ENCODE measurements at places on chromosomes 4 and X.

DNA sequence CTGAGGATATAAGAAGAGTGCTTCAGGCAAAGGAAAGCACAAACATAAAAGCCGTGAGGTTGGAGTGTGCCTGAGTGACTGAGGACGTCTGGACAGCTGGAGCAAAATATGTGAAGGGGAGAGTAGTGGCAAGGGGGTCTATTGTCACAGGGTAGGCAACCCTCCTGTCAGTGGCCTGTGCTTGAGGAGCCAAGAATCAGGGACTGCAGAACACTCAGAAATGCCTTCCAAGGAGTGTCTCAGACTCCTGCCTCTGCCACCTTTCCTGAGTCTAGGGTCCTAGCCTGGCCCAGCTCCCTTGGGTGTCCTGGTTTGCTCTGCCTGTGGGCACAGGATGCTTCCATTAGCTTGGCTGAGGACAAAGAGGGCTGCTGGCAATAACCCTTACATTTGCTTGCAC is 152.5 kb upstream of the PJA1 start:
- DNase-seq = no peak

GRCh38 chr4:99054428-99054994 is 34.1 kb downstream of the ADH5 start:
- no peak for DNase-seq

DNA sequence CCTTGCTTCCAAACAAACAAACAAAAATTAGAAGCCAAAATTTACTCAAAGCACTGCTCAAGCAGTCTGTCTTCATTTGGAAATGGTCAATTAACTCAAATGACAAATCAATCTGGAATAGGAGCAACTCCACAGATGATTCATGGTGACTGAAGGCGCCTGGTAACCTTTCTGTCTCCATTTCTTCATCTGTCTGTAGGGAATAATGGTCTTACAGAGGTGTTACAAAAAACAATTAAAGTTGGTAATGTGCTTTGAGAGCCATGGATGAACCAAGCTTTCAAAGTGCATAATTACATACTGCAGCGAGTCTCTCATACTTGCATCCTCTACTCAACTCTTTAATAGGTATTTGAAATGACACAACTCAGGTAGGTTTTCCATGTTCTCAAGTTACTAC is 38.3 kb upstream of the STAG2 start:
- DNase-seq = no peak

GRCh38 chr4:106208481-106209460 is 107.2 kb downstream of the TBCK start:
- DNase-seq = no peak

- DNase-seq = no peak
These were observed 278.6 kb downstream of the ADGRA3 start for GRCh38 chr4:22237155-22237751.

DNA sequence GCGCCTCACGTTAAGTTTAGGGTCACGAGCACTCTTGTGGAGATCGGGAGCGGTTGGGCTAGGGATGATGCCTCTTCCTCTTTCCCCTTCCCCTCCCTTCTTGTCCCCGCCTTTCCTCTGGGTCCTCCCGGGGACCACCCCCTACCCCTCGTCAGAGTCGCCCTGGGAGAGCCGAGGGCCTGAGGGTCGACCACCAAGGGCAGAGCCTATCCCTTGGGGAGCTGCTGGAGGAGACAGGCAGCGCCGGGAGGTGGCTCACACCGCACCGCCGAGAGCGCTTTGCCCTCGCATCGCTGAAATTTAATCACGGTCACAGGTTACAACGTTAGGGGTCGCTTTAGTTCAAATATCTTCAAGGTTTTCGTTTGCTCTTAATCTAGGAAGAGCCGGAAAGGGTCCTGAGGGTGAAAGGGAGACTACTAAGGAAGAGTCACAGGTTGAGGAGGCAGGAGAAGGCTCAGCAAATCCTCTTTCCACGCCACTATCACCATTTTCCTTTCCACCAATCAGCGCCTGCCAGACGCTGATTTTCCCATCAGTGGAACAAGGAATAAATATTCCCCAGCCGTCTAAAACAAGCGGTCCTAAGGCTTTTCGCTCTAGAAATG is 528 bp upstream of the SNCA start:
- DNase-seq = no peak
